ENCODE measurements at places on chromosomes 16 and 17. TPM values are rescaled to one million over a fixed set of nuclear protein-coding genes. Genes with fewer than 3 reads are reported as not detected.

DNA sequence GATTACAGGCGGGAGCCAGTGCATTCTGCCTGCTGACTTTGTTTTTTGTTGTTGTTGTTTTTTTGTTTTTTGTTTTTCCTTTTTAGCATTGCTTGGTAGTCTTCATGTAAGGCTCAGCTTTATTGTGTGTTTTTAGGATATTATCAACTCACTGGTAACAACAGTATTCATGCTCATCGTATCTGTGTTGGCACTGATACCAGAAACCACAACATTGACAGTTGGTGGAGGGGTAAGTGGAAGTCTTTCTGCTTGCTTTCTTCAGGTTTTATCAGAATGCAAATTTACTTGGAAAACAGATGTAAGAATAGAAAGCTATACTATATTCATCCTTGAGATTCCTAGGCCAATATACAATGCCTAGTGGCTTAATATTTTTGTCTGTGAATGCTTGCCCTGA, 3.3 kb upstream of the CMTM1 start:
- H3K36me3 ChIP-seq: peaks cover 55% of the 10 kb centered on the region
- no peak overlapping the region for H3K4me3 ChIP-seq
- H3K27ac ChIP-seq: peak overlapping the region; percentile 75
- DNase-seq: no peak
- H3K4me1 ChIP-seq: peaks cover 68% of the 10 kb centered on the region
- no peaks in the 10 kb centered on the region for H3K27me3 ChIP-seq

- no peak for DNase-seq
- H3K4me1 ChIP-seq: peaks cover 5% of the 10 kb centered on the region
- no peak overlapping the region for H3K27ac ChIP-seq
- no peaks in the 10 kb centered on the region for H3K27me3 ChIP-seq
- H3K4me3 ChIP-seq: no peak overlapping the region
Measured at GRCh38 chr17:63293323-63294075, 152.6 kb downstream of the CYB561 start.

DNA sequence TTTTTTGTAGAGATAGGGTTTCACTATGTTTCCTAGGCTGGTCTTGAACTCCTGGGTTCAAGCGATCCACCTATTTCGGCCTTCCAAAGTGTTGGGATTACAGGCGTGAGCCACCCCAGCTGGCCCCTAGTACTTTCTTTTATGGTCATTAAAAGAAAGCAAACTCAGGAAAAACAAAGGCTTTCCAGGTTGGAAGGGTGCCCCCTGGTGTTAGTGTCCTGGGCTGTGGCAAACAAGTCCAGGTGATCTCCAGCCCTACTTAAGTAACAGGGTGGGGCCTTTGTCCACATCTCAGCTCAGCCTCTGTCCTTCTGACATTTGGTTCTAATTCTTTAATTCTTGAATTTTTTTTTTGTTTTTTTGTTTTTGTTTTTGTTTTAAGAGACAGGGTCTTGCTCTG, 6.9 kb downstream of the IGFBP4 start:
- H3K27me3 ChIP-seq: peaks cover 3% of the 10 kb centered on the region
- no peak overlapping the region for H3K4me3 ChIP-seq
- peaks cover 13% of the 10 kb centered on the region for H3K36me3 ChIP-seq
- peak; percentile 63 for DNase-seq
- no peak overlapping the region for H3K27ac ChIP-seq
- H3K4me1 ChIP-seq: peaks cover 38% of the 10 kb centered on the region

DNA sequence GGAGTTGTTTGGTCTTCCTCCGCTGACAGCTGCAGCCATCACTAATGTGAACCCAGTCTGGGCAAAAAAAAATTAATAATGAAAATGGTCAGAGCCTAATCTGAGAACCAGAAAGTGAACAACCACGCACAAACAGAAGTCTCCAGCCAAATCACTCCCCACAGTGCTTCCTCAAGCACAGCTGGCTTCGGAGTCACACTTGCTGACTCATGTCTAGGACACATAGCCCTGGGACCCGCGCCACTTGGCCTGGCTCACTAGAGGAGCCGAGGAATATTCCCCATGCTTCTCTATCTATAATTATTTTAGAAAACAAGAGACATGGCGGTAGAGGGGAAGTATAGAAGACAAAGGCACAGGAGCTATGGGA, 109.1 kb downstream of the ZFHX3 start:
- H3K4me1 ChIP-seq: no peaks in the 10 kb centered on the region
- H3K27me3 ChIP-seq: no peaks in the 10 kb centered on the region

DNA sequence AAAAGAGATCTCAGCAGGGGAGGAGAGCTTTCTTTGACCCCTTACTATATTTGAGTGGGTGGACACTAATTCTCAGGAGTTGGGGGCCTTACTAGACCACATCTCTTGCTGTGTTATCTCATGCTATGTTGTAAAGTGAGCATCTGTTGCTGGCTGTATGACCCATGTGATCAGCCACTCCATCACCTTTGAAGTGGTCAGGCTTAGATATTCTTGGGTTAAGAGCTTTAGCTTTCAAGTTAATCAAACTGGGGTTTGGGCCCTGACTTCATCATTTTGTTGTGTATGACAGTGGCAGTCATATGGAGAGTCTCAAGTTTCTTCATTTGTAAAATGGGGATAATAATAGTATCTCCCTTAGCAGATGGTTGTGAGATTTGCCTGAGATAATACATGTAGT, 201.1 kb downstream of the FTO start:
- DNase-seq: no peak
- no peaks in the 10 kb centered on the region for H3K27me3 ChIP-seq

DNA sequence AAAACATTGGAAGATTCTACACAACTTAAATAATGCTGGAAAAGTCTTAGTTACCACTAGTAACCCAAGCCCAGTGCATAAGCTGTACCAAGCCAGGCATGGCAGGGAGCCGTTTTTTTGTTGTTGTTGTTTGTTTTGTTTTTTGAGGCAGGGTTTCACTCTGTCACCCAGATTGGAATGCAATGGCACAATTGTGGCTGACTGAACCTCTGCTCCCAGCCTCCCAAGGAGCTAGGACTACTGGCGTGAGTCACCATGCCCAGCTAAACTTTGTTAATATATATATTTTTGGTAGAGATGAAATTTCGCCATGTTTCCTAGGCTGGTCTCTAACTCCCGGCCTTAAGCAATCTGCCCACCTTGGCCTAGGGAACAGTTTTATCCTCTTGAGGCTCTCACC, 564 bp upstream of the TMIGD1 start:
- H3K36me3 ChIP-seq: no peaks in the 10 kb centered on the region
- H3K27ac ChIP-seq: no peak overlapping the region
- peaks cover 50% of the 10 kb centered on the region for H3K4me1 ChIP-seq

DNA sequence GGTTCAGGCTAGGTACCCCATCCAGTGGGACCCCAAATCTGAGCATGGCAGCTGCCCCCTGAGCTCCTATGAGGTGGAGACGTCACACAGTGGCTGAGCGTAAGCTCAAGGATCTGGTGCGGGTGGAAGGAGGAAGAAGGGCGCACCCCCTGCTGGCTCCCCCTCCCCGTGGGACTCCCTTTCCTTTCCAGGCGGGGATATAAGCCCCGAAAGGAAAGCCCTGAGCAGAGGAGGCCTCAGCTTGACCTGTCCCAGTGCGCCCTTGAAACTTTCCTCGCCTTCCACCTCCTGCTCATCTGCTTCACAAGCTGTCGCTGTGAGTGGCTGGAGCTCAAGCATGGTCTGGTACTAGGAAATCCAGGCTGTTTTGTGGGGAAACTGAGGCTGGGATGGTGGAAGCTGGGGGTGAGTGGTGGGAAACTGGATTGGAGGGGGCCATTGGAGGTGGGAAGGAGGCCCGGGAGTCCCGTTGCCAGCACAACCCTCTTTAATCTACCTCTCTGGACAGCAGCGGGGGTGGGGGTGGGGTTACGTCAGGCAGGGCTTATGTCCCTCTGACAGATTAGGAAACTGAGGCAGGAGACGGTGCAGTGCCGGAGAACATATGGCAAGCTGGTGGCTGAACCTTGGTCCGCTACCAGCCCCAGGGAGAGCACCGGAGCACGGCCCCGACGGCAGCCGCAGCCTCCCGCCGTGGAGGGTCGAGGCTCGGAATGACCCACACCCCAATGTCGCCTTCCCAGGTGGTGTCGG, 92.3 kb upstream of the TMEM97 start:
- DNase-seq: no peak
- H3K4me3 ChIP-seq: no peak overlapping the region
- H3K36me3 ChIP-seq: no peaks in the 10 kb centered on the region

DNA sequence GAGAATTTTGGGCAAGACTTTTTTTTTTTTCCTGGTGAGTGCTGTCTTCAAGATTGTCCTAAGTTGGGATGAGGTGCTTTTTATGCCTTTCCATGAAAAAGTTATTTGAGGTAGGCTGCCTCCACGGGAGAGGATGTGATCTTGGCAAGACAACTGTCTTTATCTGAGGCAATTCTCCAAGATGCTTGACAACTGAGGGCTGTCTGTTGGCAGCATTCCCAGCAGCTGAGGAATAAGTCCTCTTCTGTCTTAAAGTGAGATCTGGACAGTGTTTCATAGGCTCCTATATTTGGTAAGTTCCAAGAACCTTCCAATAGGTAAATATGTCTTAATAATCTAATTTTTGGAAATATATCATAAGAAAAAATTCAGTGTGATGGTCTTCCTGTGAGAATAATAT, 662.0 kb downstream of the CDH11 start:
- H3K27ac ChIP-seq: no peak overlapping the region
- H3K36me3 ChIP-seq: no peaks in the 10 kb centered on the region
- no peak overlapping the region for H3K4me3 ChIP-seq
- DNase-seq: no peak
- no peaks in the 10 kb centered on the region for H3K4me1 ChIP-seq

GRCh38 chr17:44788139-44788538, 29.4 kb downstream of the ADAM11 start:
- H3K4me3 ChIP-seq: no peak overlapping the region
- no peak overlapping the region for H3K27ac ChIP-seq
- no peak for DNase-seq
- H3K36me3 ChIP-seq: no peaks in the 10 kb centered on the region
- no peaks in the 10 kb centered on the region for H3K4me1 ChIP-seq
- no peaks in the 10 kb centered on the region for H3K27me3 ChIP-seq

DNA sequence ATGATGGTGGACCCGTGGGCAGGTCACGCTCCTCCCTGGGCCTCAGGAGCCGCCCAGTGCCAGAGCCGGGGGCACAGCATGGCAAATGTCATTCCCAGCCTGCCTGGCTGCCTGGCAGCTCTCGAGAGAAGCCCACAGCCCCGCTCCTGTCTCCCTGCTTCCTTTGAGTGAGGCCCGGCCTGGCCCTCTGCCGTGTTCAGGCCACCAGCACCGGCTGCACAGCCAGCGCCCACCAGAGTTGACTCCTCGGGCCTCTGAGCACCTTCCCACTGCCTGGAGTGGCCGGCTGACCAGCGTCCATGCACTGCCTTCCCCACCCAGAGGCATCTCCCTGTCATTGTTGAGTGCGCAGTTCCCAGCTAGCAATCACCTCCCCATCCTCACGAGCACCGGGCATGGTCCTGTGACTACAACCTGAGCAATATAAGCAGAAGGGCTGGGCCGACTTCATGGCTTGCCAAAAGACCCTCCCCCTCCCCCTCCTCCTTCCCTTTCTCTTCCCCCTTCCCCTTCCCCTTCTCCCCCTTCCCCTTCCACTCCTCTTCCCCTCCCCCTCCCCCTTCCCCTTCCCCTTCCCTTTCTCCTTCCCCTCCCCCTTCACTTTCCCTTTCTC, 11.9 kb upstream of the SLC38A10 start:
- H3K27me3 ChIP-seq: peaks cover 11% of the 10 kb centered on the region
- peak; percentile 27 for DNase-seq
- H3K36me3 ChIP-seq: no peaks in the 10 kb centered on the region
- H3K4me3 ChIP-seq: no peak overlapping the region
- peaks cover 3% of the 10 kb centered on the region for H3K4me1 ChIP-seq

GRCh38 chr17:56624912-56625311, 31.4 kb downstream of the NOG start:
- H3K36me3 ChIP-seq: no peaks in the 10 kb centered on the region
- no peak overlapping the region for H3K27ac ChIP-seq
- no peak for DNase-seq
- H3K4me1 ChIP-seq: peaks cover 5% of the 10 kb centered on the region

The SPOP gene
- total RNA-seq: 57.0 TPM

The FOXO3B gene
- total RNA-seq: 4.6 TPM

The AATK gene
- 0.41 TPM for total RNA-seq

The TMEM204 gene
- total RNA-seq: 12.6 TPM

The TSNAXIP1 gene
- total RNA-seq: 0.62 TPM

The SOX15 gene
- not detected for total RNA-seq
